ENCODE measurements at places on chromosomes 11 and 22.

- H3K4me1 ChIP-seq, result no peaks in the 10 kb centered on the region
- no peaks in the 10 kb centered on the region for H3K27me3 ChIP-seq
- no peak overlapping the region for H3K4me3 ChIP-seq
These were observed 454.9 kb upstream of the CADM1 start for GRCh38 chr11:115959081-115959486.

GRCh38 chr11:102760344-102761035 lies 19.9 kb downstream of the MMP10 start:
- H3K27ac ChIP-seq, result no peak overlapping the region
- no peak for DNase-seq
- H3K4me3 ChIP-seq, result no peak overlapping the region
- H3K4me1 ChIP-seq, result no peaks in the 10 kb centered on the region

DNA sequence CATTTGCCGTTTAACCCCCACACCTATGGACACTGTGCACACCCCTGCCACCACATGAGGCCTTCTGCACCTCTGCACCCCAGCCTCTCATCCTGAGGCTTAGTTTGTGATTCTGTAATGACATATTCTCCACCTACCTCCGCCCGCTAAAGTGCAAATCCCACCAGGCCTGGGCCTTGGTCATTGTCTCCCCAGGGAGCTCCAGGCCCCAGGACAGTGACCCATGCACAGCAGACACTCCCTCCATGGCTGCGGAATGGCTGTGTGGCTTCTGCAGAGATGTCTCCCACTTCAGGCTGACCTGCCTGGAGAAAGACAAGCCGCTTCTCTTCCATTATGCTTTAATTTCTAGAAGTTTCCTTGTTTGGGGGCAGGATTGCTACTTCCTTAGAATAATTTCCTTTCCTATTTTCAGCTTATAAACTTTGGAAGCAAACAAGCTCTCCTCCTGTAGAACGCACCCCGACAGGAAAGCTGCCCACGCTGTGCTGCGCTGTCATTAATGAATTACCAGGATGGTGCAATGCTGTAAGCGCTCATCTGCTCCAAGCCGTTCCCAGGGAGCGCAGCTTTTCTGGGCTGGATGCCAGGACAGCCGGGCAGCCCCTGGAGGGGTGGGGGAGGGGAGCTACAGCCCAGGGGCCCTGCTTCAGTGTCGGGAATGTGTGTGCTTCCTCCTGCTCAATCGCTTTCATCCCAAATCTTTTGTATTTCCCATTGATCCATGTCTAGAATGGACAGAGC lies 618.0 kb downstream of the BRD1 start:
- H3K4me3 ChIP-seq, result no peak overlapping the region
- H3K27ac ChIP-seq, result no peak overlapping the region
- no peaks in the 10 kb centered on the region for H3K36me3 ChIP-seq
- no peaks in the 10 kb centered on the region for H3K4me1 ChIP-seq

- DNase-seq, result no peak
- H3K4me3 ChIP-seq, result no peak overlapping the region
- peaks cover 2% of the 10 kb centered on the region for H3K27me3 ChIP-seq
These were observed 14.7 kb downstream of the PHF21B start for GRCh38 chr22:44995105-44995514.

DNA sequence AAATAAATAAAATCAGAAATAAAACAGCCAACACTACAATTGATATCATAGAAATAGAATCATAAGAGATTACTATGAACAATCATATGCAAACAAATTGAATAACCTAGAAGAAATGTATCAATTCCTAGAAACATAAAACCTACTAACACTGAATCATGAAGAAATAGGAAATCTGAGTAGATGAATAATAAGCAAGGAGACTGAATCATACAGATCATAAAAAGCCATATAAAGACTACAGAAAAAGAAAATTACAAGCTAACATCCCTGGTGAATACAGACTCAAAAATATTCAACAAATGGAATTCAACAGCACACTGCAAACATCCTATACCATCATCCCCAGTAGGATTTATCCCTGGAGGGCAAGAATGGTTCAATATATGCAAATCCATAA lies 135.6 kb downstream of the SBF2 start:
- H3K4me1 ChIP-seq, result peaks cover 24% of the 10 kb centered on the region
- H3K27ac ChIP-seq, result no peak overlapping the region
- no peak for DNase-seq
- no peak overlapping the region for H3K4me3 ChIP-seq

GRCh38 chr11:92306966-92307510 lies 82.4 kb downstream of the FAT3 start:
- H3K4me3 ChIP-seq, result no peak overlapping the region
- no peaks in the 10 kb centered on the region for H3K36me3 ChIP-seq
- no peak overlapping the region for H3K27ac ChIP-seq
- peaks cover 5% of the 10 kb centered on the region for H3K27me3 ChIP-seq

- H3K36me3 ChIP-seq, result no peaks in the 10 kb centered on the region
- H3K4me3 ChIP-seq, result no peak overlapping the region
- DNase-seq, result no peak
These were observed 420.0 kb downstream of the MN1 start for GRCh38 chr22:27381552-27381951.

- peaks cover 5% of the 10 kb centered on the region for H3K27me3 ChIP-seq
- H3K4me1 ChIP-seq, result peaks cover 28% of the 10 kb centered on the region
- no peak for DNase-seq
- H3K36me3 ChIP-seq, result peaks cover 2% of the 10 kb centered on the region
- peak overlapping the region; percentile 86 for H3K27ac ChIP-seq
- H3K4me3 ChIP-seq, result peak overlapping the region; percentile 72
These were observed 29.9 kb downstream of the CTNND1 start for GRCh38 chr11:57791321-57792059.

DNA sequence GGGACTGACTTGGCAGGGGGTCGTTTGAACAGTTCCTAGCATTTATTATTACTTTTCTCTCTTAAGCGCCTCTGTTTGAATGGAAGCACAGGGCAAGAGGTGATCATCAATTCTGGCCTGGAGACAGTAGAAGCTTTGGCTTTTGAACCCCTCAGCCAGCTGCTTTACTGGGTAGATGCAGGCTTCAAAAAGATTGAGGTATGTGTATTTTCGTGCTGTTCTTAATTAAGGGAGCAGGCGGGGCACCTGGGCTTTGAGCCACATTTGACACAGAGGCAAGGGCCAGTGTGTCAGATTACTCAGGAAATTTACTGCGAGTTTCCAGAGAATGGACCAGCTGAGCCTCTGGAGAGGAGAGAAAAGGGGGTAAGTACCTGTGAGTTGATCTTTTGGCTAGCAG lies 102.4 kb upstream of the SORL1-AS1 start:
- no peak overlapping the region for H3K4me3 ChIP-seq
- no peak overlapping the region for H3K27ac ChIP-seq
- no peak for DNase-seq

DNA sequence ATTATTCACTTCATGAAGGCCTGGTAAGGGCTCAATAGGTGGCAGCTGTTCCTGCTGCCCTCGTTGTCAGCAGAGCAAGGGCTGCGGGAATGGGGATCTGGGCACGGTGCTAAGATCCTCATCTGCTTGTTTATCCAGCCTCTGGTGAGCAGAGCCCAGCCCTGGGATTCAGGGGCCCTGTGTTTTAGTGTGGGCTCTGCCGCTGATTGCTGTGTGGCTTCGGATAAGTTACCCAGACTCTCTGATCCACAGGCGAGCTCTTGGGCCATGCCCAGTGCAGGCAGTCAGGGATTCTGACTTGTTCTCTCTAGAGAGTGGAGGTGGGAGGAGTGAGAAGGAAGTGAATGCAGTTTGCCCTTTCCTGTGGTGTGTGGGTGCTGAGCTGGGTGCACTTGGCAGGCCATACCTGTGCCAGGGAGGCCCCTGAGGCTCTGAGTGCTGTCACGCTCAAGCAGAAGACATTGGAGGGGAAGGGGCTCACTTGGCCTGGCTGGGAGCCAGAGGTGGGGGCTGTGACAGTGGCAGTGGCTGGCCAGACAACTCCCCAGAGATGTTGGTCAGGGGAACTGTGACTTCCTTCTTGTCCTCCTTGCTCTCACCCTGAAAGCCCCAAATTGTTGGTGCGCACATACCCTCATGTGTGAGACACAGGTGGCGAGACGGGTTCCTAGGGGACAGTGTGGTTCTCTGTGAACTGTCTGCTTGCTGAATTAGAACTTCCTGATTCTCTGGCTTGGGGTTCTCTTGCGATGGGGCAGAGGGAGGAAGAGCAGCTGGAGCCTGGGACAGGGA lies 43.7 kb downstream of the CD82 start:
- no peaks in the 10 kb centered on the region for H3K36me3 ChIP-seq
- peak; percentile 42 for DNase-seq
- peaks cover 42% of the 10 kb centered on the region for H3K4me1 ChIP-seq
- no peaks in the 10 kb centered on the region for H3K27me3 ChIP-seq

DNA sequence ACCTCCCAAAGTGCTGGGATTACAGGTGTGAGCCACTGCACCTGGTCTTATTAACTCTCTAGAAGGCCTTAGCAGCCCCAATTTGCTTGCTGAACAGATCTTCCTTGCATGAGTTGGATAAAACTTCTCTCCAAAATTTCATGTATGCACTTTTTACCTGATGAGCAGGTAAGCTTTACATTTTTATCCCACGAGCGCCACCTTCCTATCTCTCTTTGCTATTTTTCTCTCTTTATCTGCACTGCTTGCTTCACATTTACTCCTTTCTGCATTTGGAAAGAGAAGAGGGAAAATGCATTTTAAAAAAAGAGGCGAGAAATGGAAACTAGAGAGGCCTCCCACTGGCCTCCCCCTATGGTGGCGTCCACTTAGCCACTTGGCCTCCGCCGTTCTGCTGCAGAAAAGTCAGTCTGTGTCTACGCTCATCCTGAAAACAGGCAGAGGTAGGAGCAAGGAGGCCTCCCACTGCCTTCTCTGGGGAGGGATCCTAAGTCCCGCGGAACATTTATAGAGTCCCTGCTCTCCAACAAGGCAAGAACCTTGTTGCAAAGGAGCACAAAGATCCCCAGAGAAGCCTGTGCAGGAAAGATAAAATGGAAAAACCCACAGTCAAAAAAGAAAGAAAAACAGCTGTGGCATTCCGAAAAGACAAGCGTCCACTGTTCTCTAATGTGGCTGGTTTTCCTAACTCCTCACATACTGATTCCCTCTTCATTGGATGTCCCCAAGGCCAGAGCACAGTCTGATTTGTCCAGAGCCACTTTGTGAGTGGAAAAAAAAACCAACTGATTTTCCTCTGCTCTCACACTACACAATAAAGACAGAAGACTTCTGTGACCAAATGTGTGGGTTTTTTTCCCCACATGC lies 62.2 kb upstream of the INCENP start:
- no peak for DNase-seq
- H3K4me3 ChIP-seq, result no peak overlapping the region
- H3K27ac ChIP-seq, result no peak overlapping the region
- no peaks in the 10 kb centered on the region for H3K36me3 ChIP-seq
- H3K27me3 ChIP-seq, result peaks cover 3% of the 10 kb centered on the region

DNA sequence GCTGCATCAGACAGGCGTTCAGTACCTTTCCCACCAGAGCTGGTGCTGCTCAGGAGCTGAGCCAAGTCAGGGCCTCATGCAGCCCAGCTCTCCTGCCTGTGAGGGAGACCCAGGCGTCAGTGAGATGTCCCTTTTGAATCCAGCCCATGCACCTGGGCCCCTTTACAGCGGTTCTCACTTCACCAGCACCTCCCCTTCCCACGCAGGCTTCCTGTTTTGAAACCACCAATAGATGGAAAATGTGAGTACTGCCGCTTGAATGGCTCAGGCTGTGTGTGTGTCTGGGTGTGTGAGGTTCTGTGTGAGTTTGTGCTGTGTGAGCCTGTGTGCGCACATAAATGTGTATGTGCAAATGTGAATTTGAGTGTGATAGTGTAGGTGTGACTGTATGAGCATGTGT lies 88.4 kb downstream of the UBASH3B start:
- H3K4me3 ChIP-seq, result no peak overlapping the region
- H3K4me1 ChIP-seq, result peaks cover 18% of the 10 kb centered on the region
- DNase-seq, result peak; percentile 69
- no peaks in the 10 kb centered on the region for H3K36me3 ChIP-seq
- no peak overlapping the region for H3K27ac ChIP-seq

GRCh38 chr11:7418061-7418460 lies 67.2 kb upstream of the OLFML1 start:
- H3K36me3 ChIP-seq, result no peaks in the 10 kb centered on the region
- H3K4me3 ChIP-seq, result no peak overlapping the region
- H3K27ac ChIP-seq, result no peak overlapping the region
- peaks cover 2% of the 10 kb centered on the region for H3K27me3 ChIP-seq
- no peak for DNase-seq

- H3K27me3 ChIP-seq, result peaks cover 4% of the 10 kb centered on the region
- no peak overlapping the region for H3K4me3 ChIP-seq
- no peak for DNase-seq
- H3K4me1 ChIP-seq, result no peaks in the 10 kb centered on the region
These were observed 181.0 kb downstream of the INSC start for GRCh38 chr11:15295695-15296094.

DNA sequence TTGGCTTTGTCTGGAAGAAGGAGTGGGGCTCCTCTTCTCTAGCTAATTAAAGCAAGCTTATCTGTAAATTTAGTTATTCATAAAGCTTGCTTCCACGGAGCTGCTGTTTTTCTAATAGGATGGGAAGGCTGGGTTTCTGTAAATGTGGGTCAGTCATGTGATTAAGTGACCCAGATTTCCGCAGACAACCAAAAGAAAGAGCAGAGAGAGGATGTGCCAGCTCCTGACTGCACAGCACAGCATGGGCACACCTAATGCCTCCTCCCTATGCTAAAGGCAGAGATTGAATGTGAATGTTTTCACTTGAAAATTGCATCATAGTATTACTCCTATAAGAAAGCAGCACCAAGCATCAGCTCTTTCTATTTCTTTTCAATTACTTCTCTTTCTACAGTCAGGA lies 160.2 kb downstream of the FAT3 start:
- H3K27ac ChIP-seq, result no peak overlapping the region
- peaks cover 2% of the 10 kb centered on the region for H3K27me3 ChIP-seq
- H3K4me1 ChIP-seq, result no peaks in the 10 kb centered on the region
- H3K4me3 ChIP-seq, result no peak overlapping the region
- no peak for DNase-seq

- peak overlapping the region; percentile 100 for H3K4me3 ChIP-seq
- H3K27me3 ChIP-seq, result peaks cover 2% of the 10 kb centered on the region
- H3K4me1 ChIP-seq, result peaks cover 64% of the 10 kb centered on the region
- peak overlapping the region; percentile 96 for H3K27ac ChIP-seq
These were observed 616 bp downstream of the BTBD10 start for GRCh38 chr11:13462311-13462900.

- H3K4me3 ChIP-seq, result no peak overlapping the region
- H3K36me3 ChIP-seq, result peaks cover 63% of the 10 kb centered on the region
- peak overlapping the region; percentile 16 for H3K27ac ChIP-seq
- no peak for DNase-seq
- H3K27me3 ChIP-seq, result peaks cover 5% of the 10 kb centered on the region
These were observed 106.9 kb upstream of the SORL1-AS1 start for GRCh38 chr11:121559606-121560200.

All from immature natural killer cell (primary cell).